ENCODE measurements at places on chromosomes 2 and 18. TPM values are rescaled to one million over a fixed set of nuclear protein-coding genes. Genes with fewer than 3 reads are reported as not detected.

- no peak for DNase-seq
Observed at GRCh38 chr2:220513573-220514288, 886.3 kb downstream of the SLC4A3 start.

UGT1A5 gene
- not detected for polyA plus RNA-seq

RIT2 gene
- polyA plus RNA-seq, result not detected

GRCh38 chr2:217484046-217484445, 518.7 kb downstream of the TNS1 start:
- no peak for DNase-seq

TXNDC2 gene
- polyA plus RNA-seq, result 0.04 TPM

TTN gene
- polyA plus RNA-seq, result 862 TPM

ANKZF1 gene
- 44.7 TPM for polyA plus RNA-seq

NEMP2 gene
- polyA plus RNA-seq, result 0.51 TPM

FBLN7 gene
- 0.74 TPM for polyA plus RNA-seq

DNA sequence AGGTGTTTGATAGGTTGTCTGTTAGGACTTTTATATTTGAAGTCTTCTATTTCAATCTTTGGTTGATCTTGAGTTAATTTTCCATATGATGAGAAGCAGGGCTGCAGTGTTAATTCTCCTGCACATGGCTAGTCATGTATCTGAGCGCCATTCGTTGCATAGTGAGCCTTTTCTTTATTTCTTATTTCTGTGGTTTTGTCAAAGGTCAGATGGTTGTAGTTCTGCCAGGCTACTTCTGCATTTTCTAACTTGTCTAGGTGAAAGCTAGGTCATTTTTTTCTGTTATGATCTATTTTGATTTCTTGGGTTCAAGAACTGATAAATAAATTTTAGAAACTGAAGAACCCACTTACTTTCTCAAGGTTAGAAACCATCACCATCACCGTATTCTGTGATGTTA, 56.7 kb downstream of the CCDC74A start:
- no peak for DNase-seq

- no peak for DNase-seq
Observed at GRCh38 chr2:200367155-200367554, 60.7 kb downstream of the SPATS2L start.

- DNase-seq, result no peak
Observed at GRCh38 chr18:21538230-21538629, 62.3 kb downstream of the ESCO1 start.

FER1L5 gene
- polyA plus RNA-seq, result 0.07 TPM

DNA sequence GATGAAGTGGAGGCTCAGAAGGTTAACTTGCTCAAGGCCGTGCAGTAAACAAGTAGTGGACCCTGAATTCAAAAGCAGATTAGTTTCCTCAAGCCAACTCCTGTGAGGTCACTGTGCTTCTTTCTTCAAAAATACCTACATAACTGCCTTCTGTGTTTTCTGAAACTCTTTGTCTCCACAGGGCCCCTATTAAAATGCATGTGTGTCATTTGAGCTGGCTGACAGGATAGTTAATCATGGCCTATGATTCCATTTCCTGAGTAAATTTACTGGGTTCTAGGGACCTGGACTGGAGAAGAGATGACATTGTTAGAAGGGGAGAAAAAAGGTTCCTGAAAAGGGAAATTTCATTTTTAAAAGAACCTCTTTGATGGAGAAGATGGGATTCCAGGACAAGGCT, 12.9 kb upstream of the DTNA start:
- no peak for DNase-seq

DNA sequence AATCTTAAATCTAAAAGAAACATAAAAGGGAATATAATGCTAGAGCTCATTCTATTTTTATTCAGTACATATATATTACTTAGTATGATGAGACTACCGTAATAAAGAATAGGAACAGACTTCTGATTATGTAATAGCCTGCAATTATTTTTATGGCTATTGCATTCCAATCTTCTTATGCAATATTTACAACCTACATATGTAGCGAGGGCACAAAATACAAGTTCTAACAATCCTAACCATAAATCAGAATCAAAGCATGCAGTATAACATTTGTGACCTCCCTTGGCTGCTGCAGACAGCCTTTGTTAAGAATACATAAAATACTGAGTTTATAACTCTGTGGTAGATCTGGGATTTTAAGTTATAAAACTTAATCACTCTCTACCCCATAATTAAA, 177.6 kb downstream of the BABAM2 start:
- no peak for DNase-seq

FOXD4L1 gene
- not detected for polyA plus RNA-seq

GPR45 gene
- not detected for polyA plus RNA-seq

MAPK4 gene
- polyA plus RNA-seq, result 81.0 TPM

- no peak for DNase-seq
Observed at GRCh38 chr18:79309614-79310358, 85.9 kb upstream of the NFATC1 start.

TNS1 gene
- 64.6 TPM for polyA plus RNA-seq

DNA sequence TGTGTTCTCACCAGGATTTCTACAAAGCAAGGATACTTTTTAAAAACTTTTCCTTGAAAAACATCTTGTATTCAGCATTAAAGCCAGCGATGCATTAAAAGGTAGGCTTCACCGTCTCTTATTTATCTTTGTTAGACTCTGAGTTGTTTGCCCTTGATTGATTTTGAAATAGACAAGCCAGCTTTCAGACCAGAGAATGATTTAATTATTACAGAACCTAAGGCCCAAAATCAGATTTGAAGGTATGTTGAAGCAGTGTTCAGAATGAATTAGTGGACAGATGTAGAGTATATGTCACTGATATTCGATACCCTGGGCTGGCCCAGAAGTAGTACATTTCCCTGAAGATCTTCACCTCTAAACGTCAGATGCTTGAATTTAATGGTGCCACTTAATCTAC, 136.4 kb downstream of the THSD7B start:
- no peak for DNase-seq

GRCh38 chr18:9642799-9643462, 28.6 kb upstream of the PPP4R1 start:
- DNase-seq, result no peak

GALNT13 gene
- polyA plus RNA-seq, result not detected

DSC3 gene
- polyA plus RNA-seq, result 0.39 TPM

WDSUB1 gene
- 13.8 TPM for polyA plus RNA-seq
